ENCODE measurements at places on chromosomes 6 and 20.

GRCh38 chr6:167579806-167580618 is 246.7 kb upstream of the AFDN start:
- no peak for DNase-seq

DNA sequence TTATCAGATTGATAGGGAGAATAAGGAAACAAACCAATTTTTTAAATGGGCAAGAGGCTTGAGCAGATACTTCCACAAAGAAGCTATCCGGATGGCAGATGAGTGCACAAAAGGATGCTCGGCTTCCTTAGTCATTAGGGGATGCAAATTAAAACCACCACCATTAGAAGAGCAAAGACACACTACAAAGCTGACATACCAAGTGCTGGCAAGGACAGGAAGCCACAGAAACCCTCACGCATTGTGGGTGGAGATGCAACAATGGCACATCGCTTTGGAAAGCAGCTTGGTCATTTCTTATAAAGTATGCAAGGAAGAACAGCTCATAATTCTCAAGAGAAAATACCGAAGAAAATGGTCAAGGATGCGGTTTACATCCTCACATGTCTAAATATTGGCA is 19.8 kb downstream of the BFSP1 start:
- DNase-seq = no peak

DNA sequence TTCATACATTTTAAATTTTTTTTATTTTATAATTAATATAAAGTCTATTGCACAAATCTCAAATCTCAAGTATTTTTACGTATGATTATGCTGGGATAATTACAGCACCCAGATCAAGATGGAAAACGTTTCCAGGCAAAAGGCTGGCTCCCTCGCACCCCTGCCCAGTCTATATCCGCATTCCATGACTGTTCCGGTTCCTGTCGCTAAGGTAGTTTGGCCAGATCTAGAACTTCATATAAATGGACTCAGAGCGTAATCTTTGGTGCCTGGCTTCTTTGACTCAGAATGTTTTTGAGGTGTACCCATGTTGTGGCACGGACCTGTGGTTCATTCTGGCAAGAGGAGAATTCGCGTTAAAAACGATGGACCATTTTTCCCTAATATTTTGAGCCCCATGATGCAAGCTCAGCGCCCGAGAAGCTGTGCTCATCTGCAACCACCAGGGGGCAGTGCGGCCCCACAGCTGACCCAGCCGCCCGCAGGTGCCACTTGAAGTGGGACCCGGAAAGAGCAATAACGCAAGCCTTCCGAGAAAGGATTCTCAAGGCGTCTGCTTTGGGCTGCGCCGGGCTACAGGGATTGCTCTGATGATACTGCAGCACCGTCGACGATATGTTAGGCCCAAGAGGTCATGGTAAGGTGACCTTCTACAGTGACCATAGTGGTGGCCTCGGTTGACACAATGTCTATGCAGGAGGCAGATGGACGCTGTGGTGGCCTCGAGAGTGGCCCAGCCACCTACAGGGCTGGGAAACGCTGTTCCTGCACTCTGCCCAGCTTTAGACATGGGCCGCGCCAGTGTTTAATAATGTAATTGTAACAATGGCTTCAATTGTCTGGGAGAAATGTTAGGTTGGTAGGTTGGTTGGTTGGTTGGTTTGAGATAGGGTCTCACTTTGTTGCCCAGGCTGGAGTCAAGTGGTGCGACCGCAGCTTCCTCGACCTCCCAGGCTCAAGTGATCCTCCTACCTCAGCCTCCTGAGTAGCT is 160.1 kb downstream of the ZMYND8 start:
- peak; percentile 79 for DNase-seq

DNA sequence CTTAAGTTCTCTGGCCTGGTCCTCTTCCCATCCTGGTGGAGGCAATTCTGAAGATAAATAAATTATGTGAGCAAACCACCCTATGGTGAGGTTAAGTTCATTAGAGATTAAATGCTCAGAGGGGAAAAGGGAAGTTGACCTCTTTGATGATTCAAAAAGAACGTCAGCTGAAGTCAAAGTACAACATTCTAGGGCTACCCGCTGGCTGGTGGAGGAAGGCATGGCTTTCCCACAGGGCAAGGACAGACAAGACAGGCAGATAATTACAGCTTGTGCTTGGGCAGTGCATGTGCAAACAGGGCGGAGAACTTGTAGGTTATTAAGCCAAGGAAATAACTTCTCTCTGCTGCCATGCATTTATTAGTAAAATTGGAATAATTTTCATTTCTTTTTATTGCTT is 91.0 kb upstream of the SLC24A3 start:
- no peak for DNase-seq

- DNase-seq = peak; percentile 55
These were observed at the start of gene DLK2 for GRCh38 chr6:43455531-43456428. Gene DLK2, minus strand, starts transcription at chr6:43455548. Its CDS starts 723 bp downstream, at chr6:43454825.

- no peak for DNase-seq
These were observed 12.1 kb upstream of the TGM6 start for GRCh38 chr20:2368621-2369020.

- no peak for DNase-seq
These were observed 26.6 kb downstream of the TFEB start for GRCh38 chr6:41708856-41709255.

GRCh38 chr20:62276439-62276838 is 26.4 kb upstream of the ADRM1 start:
- DNase-seq = no peak

- no peak for DNase-seq
These were observed 176.9 kb downstream of the DTNBP1 start for GRCh38 chr6:15485936-15486335.

GRCh38 chr6:34955442-34955841 is 66.4 kb downstream of the ANKS1A start:
- DNase-seq = no peak

DNA sequence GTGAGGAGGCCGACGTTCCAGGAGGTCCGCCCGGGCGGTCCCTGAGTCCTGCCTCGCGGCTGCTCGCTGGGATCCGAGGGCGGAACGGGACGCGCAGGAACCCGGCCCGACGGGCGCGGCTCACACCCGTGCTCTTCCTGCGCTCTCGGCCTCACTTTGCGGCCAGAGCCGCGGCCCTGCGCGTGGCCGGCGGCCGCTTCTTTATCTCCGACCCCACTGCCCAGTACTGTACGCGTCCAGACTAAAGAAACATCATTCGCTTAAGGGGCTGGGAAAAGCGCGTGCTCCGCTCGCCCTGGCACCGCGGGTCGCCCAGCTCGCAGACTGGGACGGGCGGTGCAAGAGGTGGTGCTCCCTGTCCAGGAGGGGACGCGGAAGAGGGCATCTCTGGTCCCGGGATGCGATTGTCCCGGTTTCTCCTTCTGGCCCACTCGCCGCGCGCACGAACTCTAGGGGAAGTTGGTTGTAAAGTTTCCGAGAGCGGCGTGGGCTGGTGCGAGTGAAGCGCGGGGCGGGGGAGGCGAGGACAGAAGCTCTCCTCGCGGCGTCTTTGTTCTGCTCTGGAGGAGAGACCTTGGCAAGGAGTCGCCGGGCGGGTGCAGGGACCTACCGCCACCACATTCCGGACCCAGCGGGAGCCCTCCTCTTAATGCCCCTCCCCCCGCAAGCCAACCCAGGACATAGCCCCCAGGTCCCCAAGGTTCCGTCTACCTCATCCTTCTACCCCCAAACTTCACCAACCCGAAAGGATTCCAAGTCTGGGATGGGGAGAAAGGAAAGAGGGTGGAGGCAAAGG is 71.0 kb downstream of the SOX4 start:
- DNase-seq = peak; percentile 37

DNA sequence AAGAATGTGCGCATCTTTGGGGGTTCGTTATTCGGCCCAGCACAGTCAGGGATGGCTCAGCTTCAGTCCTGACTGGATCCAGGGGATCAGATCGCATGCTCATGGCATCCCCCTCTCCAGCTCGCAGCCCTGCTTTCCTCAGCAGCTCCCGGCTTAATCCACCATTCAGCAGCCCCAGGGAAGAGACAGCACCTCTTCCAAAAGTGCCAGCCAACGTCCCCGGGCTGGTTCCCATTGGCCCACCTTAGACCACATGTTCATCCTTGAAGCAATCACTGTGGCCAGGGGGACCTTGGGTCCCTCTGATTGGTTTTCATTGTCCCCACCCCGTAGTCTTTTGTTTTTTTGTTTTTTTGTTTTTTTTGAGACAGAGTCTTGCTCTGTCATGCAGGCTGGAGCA is 188.7 kb downstream of the ZMYND8 start:
- no peak for DNase-seq

DNA sequence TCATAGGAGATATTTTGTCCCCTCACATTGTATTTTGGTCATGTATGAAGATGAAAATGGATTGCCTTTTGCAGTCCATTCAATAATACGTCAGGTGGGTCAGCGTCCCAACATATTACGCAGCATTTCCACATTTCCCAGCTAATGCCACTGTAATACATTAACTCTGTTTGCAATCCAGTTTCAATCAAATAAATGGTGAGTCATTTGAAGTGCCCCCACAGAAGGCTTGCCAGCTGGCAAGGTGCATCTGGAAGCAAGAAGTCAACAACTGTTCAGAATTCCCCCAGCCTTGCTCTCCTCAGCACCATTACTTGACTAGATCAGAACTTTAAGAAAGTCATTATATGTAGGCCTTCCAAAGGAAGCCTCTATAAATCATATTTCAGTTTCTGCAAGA is 50.4 kb downstream of the PHACTR1 start:
- no peak for DNase-seq

GRCh38 chr6:35080016-35080680 is 61.0 kb downstream of the TCP11 start:
- DNase-seq = no peak

GRCh38 chr6:118263921-118264486 is 284.1 kb upstream of the PLN start:
- no peak for DNase-seq

DNA sequence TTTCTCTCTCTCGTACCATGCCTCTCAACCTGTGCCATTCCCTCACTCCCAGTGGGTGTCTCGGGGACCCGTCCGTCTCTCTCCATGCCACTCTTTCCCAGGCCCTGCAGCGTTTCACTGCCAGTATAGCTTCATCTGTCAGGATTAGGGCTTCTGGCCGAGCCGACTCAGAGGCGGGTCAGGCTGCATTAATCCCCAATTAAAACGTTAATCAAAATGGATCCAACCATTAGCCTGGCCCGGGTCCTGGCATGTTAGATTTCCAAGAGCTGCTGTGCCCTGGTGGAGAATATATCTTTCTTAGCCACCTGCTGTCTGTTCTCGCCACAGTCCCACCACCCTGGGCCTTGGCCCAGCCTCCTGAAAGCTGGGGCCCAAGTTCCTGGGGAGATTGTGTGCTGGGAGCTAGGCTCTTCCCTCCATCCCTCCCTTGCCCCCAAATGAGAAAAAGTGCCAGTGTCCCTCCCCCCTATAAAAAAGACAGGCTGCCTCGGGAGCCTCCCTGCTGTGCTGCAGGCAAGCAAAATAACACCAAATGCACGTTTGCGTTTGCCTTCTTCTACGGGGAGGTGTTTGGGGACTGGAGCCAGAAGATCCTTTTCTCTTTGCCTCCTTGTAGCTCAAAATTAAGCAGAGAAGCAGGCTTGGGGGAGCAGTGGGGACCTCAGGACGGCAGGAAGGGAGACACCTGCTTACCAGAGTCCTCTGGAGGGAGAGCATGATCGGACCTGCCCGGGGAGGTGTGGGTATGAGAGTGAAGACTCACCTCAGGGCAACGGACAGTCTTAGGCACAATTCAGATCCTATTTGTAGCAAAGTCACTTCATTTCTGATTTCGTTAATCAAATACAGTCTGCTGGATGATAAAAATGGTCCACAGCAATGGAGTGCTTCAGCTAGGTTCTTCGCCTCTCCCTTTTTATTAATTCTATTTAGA is 3.0 kb downstream of the KCNG1 start:
- DNase-seq = no peak

GRCh38 chr6:6699741-6700367 is 111.3 kb downstream of the LY86 start:
- DNase-seq = no peak

GRCh38 chr6:140566781-140567277 is 1192.4 kb upstream of the CITED2 start:
- DNase-seq = no peak

- DNase-seq = peak; percentile 3
These were observed 11.4 kb downstream of the GPX5 start for GRCh38 chr6:28537065-28537464.

DNA sequence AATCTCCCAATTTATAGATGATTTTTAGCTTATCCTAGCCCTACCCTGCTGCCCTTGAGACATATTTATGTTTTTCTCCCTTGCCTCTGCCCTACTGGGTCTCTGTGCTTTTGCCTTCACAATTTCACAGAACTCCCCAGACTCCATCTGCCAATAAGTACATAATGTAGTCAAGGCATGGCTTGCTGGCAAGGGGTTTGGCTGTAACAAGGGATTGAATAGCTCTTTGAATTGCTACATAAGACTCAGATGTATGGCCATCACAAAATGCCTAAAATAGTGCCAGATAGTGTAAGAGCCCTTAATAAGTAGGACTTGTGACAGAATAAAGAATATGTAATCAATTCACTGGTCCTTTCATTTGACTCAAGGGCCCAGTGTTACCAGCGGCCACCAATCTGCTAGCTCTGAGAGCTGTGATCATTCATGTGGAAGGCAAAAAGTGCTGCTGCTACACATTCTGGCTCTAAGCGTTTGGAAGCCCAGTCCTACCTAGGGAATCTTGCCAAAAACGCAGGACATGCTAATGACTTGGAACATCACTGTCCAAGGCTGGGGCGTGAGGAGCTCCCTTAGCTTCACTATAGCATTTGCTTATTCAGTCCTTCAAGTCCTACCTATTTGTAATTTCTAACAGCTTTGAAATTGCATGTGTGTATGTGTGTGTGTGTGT is 20.5 kb downstream of the CLVS2 start:
- DNase-seq = no peak

DNA sequence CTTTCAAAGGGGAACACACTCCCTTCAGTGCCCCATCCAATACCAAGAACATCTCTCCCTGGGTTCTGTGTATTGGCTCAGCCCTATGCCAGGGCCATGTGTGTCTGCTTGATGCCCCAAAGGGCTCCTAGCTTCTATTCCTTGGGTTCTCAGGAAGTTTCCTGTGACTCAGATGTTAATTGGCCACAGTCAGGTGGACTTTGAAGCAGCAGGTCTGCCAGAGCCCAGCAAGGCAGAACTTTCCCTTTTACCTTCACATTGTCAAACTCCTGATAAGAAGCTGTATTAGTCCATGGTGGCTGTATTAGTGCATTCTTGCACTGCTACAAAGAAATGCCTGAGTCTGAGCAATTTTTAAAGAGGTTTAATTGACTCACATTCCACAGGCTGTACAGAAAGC is 116.0 kb upstream of the PTPRT start:
- DNase-seq = no peak

- no peak for DNase-seq
These were observed 464.2 kb downstream of the COL12A1 start for GRCh38 chr6:74741646-74742045.

- DNase-seq = no peak
These were observed 2.1 kb downstream of the NQO2 start for GRCh38 chr6:3001773-3002293.

Measured in activated T-cell treated with anti-CD3 and anti-CD28 coated beads, Interleukin-2, amount 50 U/mL, for 72 hours (primary cell).